ENCODE measurements at places on chromosomes 1 and 21. TPM values are rescaled to one million over a fixed set of nuclear protein-coding genes. Genes with fewer than 3 reads are reported as not detected.
A peak's percentile ranks its signal among the peaks of the same experiment; 100 is the strongest.

DNA sequence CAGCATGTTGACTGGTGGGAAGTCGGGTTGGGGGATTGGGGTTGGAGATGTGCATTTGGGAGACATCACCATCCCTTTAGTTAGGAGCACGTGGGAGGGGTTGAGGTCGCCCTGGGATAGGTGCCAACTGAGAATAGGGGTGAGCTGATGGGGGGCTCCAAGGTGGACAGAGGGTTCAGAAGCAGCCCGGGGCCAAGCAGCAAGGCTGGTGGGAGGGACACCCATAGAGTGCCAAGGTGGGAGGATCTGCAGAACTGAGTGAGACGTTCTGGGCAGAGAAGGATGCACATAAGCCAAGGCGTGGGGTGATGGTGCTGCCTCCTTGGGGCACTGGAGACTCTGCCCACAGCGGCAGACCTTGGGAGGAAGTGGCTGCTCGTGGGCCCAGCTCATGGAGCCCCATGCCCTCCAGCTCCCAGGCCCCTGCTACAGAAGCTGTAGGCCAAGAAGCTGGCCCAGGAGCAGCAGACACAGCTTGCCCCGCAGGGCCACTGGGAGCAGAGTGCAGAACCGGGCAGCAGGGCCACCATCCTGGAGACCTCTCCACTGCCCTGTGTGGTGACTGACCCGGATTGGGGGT, 31.4 kb upstream of the PKP1 start:
- no peak for DNase-seq

DNA sequence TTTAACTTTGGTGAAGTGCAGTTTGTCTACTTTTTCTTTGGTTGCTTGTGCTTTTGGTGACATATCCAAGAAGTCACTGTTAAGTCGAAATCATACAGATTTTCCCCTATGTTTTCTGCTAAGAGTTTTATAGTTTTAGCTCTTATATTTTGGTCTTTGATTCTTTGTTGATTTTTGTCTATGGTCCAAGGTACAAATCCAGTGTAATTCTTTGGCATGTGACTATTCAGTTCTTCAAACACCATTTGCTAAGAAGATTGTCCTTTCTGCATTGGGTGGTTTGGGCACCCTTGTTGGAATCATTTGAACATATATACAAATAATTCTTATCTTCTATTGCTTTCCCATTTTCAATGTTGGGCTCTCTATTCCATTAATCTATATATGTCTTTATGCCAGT, 16.2 kb downstream of the HIPK1 start:
- no peak for DNase-seq

PDZK1 gene
- total RNA-seq, result 0.35 TPM

DNA sequence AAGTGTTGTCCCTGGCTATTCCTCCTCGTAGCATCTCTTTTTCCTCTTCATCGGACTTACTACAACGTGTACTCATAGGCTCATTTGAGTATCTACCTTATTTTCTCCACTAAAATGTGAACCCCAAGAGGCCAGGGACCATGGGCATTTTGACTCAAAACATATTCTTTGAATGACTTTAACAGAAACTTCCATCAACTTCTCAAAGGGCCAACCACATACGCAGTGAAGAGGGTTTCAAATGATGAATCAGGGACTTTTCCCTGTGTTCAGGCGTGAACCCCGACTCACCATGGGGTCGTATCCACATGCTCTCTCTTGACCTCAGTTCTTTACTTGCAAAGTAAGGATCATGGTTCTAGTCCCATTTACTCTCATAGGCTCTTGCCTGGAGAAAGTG, 20.2 kb upstream of the GPR137B start:
- no peak for DNase-seq

DNA sequence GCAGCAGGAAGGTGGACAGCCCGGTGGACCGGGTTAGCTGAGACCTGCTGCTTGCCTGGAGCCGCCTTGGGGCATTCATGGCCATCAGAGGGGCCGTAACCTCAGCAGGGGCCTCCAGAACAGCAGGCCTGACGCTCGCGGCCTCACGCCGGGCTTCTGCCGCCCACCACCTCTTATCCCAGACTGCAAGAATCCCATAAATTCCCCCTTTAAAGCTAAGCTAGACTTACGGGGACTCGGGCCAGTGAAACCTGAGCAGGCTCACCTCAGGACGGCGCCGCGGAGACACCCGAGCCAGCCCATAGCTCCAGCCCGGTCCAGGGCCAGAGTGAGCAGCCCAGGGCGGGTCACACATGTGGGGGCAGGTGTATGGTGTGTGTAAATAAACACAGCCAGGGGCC, 132.3 kb downstream of the GLIS1 start:
- no peak for DNase-seq

TAS1R1 gene
- not detected for total RNA-seq

TSPAN1 gene
- total RNA-seq, result 2.3 TPM

GRCh38 chr1:156666862-156667609, 10.2 kb downstream of the NES start:
- no peak for DNase-seq

- no peak for DNase-seq
Measured at GRCh38 chr1:193593147-193593885, 406.9 kb upstream of the B3GALT2 start.

- no peak for DNase-seq
Measured at GRCh38 chr1:199834711-199835110, 192.8 kb upstream of the NR5A2 start.

DNA sequence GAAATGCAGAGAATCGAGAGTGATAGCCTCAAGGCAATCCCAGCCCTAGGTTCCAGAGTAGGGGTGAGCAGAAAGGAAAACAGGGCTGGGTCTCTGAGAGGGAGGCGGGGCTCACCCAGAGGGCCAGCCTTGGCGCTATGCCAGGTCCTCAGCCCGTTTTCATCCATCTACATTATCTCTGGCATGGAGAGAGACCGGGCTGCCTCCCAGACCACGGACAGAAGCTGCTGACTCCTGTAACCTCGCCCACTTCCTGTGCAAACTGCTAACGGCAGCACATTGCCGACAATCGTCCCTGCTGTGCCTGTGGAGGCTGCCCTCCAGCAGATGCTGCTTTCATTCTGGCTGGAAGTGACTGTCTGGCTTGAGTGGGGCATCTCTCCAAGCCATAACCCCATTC, 569.1 kb downstream of the NPHP4 start:
- DNase-seq, result no peak

GRCh38 chr1:170520601-170521000, 11.4 kb upstream of the GORAB start:
- DNase-seq, result no peak

DNA sequence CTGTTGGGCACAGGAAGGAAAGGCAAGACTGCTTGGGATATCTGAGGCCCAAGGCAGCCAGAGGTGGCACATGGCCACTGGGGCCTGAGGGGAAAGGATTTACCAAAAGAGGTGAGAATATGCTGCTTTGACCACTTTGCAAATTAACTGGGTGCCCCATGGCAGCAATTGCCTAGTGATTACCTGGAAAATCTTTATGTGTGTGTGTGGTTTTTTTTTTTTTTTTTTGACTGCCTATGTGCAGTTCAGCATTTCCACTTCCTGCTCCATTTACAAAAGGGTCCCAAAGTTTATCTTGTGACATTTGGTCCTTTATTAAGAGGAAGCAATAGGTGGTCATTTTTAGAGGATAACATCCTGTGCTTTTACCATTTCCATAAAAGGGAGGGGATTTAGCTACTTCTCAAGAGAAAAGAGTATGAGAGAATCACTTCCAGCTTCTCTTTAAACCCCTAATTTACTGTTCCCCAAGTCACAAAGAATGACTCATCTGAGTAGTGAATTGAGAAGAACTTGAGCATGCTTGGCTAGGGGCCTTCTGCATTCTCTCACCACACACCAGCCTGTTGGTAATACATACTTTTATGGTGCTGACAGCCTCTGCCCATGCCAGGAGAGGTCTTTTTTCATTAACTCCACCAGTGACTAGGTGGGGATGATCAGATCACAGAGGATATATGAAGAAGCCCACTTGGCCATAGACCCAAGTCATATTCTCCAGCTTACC, 52.1 kb downstream of the SYDE2 start:
- DNase-seq, result no peak

MYOG gene
- total RNA-seq, result not detected

GRCh38 chr1:67316918-67317317, 9.2 kb downstream of the IL12RB2 start:
- DNase-seq, result no peak

KRTAP7-1 gene
- total RNA-seq, result not detected

- DNase-seq, result no peak
Measured at GRCh38 chr1:168786476-168787330, 57.7 kb upstream of the DPT start.

NBPF6 gene
- total RNA-seq, result not detected

GRCh38 chr21:14452727-14453241, 69.8 kb upstream of the HSPA13 start:
- DNase-seq, result no peak

CHIA gene
- total RNA-seq, result not detected

DNA sequence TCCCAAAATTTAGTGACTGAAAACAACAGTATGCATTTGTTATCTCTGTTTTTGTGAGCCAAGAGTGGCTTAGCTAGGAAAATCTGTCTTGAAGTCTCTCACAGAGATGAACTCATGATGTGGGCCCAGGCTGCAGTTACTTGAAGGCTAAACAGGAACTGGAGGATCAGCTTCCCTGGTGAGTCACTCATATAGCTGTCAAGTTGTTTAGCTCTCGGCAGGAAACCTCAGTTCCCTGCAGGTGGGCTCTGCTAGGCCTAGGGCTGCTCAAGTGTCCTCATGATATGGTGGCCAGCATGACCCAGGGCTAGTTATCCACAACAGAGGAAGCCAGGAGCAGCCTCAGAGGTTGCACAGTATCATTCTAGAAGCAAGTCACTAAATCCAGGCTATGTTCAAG, 30.2 kb upstream of the DDX59 start:
- DNase-seq, result no peak

GRCh38 chr1:153362187-153362775, 4.6 kb downstream of the S100A9 start:
- DNase-seq, result peak; percentile 50

SLAMF9 gene
- total RNA-seq, result not detected

GRCh38 chr1:97680470-97680869, 240.4 kb downstream of the DPYD start:
- DNase-seq, result no peak

FMO1 gene
- total RNA-seq, result 0.47 TPM

DNA sequence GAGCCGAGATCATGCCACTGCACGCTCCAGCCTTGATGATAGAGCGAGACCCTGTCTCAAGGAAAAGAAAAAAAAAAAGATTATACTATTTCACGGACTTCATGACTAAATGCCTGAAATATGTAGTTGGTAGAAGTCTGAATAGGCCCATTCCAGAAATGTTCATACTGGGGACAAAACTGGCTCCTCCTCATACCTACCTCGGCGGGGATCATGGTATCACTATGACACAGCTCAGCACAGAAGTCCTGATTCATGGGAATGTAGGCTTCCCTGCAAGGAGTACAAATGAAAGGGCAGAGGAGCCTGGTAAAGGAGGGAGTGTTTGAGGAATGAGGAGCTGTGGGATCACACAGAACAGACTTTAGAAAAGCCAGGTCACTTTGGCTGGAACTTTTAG, 5.0 kb downstream of the SPATA46 start:
- no peak for DNase-seq

DNA sequence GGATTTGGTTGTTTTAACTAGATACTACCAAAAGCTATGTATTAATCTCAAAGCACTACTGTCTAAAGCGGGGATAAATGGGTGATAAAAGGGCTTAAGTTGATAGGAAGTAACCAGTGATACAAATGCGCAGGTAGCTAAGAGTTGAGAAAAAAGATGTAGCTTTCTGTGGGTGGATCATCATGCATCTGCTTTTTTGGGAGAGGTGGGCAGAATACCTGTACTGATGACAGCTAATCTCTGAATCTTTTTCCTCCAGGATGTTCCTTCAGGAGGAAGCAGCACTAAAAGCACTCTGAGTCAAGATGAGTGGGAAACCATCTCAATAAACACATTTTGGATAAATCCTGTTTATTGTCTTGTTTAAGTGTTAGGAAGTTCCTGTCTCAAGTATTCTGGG, 1.2 kb downstream of the RPS27 start:
- no peak for DNase-seq

SELL gene
- total RNA-seq, result 0.74 TPM

DNA sequence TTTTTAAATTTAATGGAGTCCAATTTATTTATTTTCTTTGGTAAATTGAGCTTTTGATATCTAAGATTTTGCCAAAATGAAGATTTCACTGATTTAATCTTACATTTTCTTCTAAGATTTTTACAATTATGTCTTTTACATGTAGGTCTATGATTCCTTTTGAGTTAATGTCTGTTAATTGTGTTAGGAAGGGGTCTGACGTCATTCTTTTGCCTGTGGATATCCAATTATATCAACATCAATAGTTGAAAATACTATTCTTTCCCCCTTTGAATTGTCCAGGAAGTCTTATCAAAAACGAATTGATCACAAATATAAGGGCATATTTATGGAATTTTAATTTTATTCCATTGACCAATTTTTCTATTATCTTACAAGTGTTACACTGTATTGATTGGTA, 1258.8 kb upstream of the B3GALT2 start:
- no peak for DNase-seq

DNA sequence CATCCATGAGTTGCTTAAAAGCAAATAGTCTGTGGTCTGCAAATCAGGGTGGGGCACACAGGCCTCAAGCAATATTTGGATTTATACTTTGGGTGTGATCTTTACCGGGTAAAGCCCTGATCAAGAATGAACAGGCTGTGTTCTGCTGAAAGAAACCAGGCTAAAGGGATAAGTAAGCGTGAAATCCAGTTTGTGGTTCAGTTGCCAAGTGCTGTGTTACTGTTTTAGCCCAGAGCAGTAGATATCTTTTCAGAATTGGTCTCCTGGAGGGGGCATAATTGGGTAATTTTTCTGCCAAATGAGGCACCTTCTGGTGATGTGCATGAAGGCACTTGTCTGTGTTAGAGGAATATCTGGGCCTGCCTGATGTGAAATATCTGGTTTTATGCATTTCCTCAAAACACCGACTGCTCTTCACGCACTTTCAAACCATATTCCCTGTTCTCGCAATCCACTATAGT, 21.4 kb downstream of the AIM2 start:
- DNase-seq, result no peak

KLHDC9 gene
- total RNA-seq, result 2.9 TPM

- no peak for DNase-seq
Measured at GRCh38 chr1:45518910-45519309, 2.8 kb downstream of the PRDX1 start.

ADAM30 gene
- total RNA-seq, result not detected

DNA sequence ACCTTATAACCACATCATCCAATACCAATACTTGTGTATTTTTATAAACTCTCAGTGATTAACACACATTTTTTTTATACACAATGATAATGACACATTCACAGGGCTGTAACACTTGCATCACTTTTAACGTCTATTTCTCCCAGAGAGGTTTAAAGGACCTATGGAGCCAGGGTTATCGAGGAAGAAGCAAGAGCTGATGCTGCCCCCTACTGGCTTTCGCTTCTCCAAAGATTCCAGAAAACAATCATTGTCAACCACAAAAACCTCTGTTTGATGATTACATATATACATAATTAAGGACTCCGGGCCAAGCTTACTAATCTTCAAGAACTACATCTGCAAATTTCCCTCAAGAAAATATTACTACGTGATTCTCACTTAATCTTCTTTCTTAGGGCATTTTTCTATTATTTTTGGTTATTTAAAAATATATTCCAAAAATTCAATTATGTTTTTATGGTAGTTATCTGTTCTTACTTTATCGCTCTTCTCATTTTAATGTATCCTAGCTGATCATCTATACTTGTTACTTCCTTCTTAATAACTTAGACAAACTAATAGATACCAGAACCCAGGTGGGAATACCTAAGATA, 214.5 kb downstream of the VAV3 start:
- no peak for DNase-seq

- DNase-seq, result peak; percentile 83
Measured at GRCh38 chr1:32353886-32354570, 8.3 kb downstream of the FAM229A start.

RXFP4 gene
- not detected for total RNA-seq

GRCh38 chr1:205251576-205251975, 23.8 kb downstream of the TMCC2 start:
- no peak for DNase-seq

CD1E gene
- 0.39 TPM for total RNA-seq
